Esophagus squamous epithelium (tissue), 5 donors: ENCODE measurements at places on chromosomes 13 and 19.

DNA sequence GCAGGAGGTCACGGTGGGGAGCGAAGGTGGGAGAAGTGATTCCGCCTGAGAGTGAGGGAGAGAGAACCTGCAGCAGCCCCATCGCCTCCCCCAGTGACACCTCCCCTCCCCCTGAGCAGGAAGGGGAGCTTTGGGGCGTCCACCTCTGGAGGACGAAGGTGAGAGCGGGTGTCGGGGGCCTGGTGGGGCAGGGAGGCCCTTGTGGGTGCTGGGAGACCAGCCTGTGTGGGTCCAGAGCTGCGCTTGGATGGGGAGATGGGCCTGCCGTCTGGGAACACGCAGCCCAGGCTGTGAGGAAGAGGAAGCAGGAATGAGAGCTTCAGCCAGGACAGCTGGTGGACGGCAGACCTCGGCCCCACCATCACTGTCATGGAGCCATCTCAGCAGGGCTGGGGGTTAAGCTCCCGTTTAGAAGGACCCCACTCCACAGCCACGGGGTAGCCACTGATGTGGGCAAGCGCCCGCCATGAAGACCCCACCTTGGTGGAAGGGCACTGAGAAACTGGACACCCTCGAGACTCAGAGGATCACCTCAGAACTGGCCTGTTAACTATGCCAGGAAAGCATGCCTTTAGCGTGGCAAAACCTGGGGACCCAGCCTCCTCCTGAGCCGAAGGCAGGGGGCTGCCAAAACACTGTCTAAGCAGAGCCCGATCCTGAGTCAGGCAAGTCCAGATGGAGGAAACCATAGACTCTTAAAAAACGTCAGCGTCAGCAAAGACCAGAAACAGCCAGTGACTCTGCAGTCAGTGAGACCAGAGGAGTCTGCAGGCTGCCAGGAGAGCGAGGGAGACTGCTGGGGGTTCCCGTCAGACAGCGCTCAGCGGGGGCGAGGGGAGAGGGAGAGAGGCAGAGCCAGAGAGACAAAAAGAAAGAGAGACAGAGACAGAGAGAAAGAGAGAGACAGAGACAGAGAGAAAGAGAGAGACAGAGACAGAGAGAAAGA is 6.4 kb upstream of the PROZ start:
- DNase-seq = no peak

- no peak for DNase-seq
Observed at GRCh38 chr19:29576761-29577648, 29.1 kb upstream of the POP4 start.

- DNase-seq = no peak
Observed at GRCh38 chr13:104937881-104938280, 1597.6 kb downstream of the EFNB2 start.

- DNase-seq = no peak
Observed at GRCh38 chr13:37138169-37138568, 32.7 kb upstream of the CSNK1A1L start.
